Activated CD4-positive, alpha-beta T cell treated with anti-CD3 and anti-CD28 coated beads, Interleukin-2, amount 50 U/mL, for 16 hours (primary cell): ENCODE measurements at places on chromosomes 4 and X.
A peak's percentile ranks its signal among the peaks of the same experiment; 100 is the strongest.

DNA sequence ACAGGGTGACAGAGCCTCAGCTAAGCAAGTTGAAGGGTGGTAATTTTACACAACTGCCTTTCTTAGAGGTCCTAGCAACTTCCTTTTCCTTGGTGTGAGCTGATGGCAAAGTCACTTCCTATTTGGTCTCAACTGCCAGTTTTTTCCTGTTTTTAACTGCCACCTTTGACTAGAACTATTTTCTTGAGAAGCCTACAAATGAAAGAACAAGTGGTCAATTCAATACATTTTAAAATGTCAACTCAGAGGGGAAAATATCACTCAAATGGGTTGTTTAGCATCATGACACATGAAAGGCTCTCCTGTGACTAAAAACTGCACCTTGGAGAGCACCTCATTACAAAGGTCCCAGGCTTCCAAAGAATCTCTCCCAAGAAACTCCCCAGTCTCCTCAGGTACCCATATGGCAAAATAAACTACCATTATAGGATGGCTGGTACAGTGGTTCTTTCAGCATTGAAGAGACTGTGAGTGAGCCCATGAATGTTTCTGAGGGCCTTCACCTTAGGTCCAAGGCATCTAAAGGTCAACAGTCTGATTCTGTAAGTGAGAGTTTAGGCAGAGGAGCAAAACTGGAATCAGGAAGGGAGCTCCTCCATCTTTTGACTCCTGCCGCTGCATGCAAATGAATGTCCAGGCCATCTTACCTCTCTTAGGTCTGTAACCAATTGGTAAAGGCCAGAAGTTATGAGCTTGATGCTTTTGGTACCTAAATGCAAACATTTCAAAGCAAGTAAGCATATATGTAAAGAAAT lies 5.5 kb upstream of the STK26 start:
- no peak for DNase-seq

DNA sequence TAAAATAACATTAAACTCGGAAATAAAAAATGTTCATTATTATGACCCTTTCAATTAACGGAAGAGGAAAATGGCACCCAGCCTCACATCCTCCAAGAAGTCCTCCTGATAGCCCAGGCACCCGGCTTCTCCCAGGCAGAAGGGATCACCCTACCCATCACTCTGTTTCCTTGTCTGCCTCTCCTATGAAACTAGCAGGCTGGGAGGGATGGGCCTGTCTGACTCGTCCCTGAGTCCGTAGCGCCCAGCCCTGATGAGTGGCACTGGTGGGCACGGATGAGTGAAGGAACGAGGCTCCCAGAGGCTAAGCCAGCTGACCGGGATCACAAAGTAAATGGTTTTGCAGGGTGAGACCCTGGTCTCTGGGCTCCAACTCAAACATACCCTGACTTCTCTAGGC lies 28.6 kb upstream of the KIAA0232 start:
- DNase-seq: no peak

- DNase-seq: no peak
Observed at GRCh38 chr4:4271912-4272311, 18.0 kb downstream of the LYAR start.

DNA sequence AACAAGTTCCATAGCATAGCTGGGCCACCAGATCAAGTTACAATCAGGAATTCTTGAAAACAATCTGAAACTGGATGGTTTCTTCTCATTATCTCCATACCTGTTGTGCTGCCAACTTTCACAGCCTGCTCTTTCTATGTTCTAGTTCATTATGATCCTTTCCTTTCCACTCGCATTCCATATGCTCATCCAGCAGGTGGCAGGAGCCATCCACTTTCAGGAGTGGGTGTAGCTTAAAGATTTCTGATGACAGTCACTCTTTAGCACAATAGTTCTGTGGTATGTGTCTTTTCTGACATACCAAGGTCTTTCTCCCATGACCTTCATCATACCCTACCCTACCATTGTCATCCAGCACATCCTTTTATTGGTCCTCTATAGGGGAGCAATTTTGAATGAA lies 46.4 kb downstream of the PAGE2 start:
- peak; percentile 23 for DNase-seq

DNA sequence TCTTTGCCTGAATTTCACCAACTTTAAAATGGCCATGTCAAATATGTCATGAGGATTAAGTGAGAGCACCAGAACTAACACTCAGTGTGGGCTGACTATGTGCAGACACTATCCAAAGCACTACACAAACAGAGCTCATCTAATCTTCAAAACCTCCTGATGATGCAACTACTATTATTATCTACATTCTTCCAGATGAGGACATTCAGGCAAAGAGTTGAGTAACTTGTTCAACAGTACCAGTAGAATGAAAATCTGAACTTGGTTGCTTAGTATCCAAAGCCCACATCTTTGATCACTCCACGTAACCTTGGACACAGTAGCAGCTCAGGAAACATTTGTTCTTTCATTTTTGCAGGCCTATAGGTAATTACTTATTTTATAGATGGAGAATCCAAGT lies 90.1 kb downstream of the ATP8A1 start:
- no peak for DNase-seq
